ENCODE measurements at places on chromosomes 7 and 10. TPM values are rescaled to one million over a fixed set of nuclear protein-coding genes. Genes with fewer than 3 reads are reported as not detected.
A peak's percentile ranks its signal among the peaks of the same experiment; 100 is the strongest.

DNA sequence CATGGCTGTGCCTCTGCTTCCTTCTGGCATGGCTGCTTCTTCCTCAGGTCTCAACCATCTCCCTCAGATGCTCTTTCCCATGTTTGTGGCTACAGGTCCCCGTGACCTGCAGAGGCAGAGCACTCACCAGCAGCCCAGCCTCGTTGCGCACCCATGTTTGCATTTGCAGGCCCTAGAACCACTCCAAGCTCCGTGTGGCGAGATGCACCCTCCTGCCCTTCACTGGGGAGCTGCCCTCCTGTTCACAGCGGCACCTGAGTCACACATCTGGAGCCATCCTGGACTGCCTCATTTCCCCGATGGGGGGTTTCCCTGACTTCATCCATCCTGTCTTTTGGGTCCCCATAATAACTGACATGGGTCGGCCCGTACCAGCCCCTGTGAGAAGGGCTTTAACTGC, 35.9 kb downstream of the EGFR start:
- peak overlapping the region; percentile 69 for H3K27ac ChIP-seq
- no peaks in the 10 kb centered on the region for H3K36me3 ChIP-seq
- H3K27me3 ChIP-seq, result no peaks in the 10 kb centered on the region
- DNase-seq, result no peak
- no peak overlapping the region for H3K4me3 ChIP-seq
- no peaks in the 10 kb centered on the region for H3K4me1 ChIP-seq

- no peak for DNase-seq
- no peaks in the 10 kb centered on the region for H3K4me1 ChIP-seq
- no peak overlapping the region for H3K27ac ChIP-seq
- no peaks in the 10 kb centered on the region for H3K27me3 ChIP-seq
These were observed 255.3 kb downstream of the DNAJB9 start for GRCh38 chr7:108824840-108825580.

GRCh38 chr7:74217455-74218342, 7.9 kb downstream of the LAT2 start:
- no peak overlapping the region for H3K4me3 ChIP-seq
- H3K4me1 ChIP-seq, result no peaks in the 10 kb centered on the region
- no peak overlapping the region for H3K27ac ChIP-seq
- H3K36me3 ChIP-seq, result no peaks in the 10 kb centered on the region

DNA sequence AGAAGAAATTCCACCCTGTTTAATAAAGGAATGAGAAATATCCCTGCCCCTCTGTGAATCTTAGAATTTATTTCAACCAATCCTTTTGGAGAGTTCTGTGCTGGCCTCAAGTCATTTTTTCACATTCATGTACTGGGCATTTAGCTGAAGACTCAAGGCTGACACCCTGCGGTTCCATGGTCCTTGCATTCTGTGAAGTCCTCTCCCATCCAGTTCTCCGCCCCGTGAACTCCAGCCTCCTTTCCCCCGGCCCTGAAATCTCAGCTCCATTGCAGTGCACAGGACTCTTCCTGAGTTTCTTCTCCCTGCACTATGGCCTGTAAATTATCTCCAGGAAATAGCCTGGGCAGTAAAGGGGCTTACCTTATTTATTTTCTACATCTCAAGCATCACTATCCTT, 183.0 kb upstream of the KCND2 start:
- no peak for DNase-seq
- H3K27me3 ChIP-seq, result no peaks in the 10 kb centered on the region
- no peaks in the 10 kb centered on the region for H3K36me3 ChIP-seq
- H3K4me1 ChIP-seq, result no peaks in the 10 kb centered on the region
- no peak overlapping the region for H3K4me3 ChIP-seq

DNA sequence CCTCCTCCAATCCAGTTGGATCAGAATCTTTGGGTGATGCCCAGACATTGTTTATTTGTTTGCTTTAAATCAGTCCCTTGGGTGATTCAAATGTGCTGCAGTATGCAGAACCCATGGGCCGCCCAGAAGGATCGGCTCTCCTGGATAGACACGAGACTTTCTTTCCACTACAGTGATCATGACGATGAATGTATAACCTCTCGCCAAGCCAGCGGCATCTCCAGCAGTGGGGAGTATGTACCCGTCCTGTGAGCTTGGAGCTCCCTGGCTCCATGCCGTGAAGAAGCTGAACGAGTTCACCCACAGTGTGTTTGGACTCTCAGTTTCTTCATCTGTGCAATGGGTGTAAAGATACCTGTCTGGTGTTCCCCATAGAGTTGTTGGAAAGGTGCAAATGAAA, 162.3 kb downstream of the CAMK1D start:
- H3K27ac ChIP-seq, result no peak overlapping the region
- no peaks in the 10 kb centered on the region for H3K36me3 ChIP-seq
- H3K27me3 ChIP-seq, result no peaks in the 10 kb centered on the region
- H3K4me1 ChIP-seq, result peaks cover 5% of the 10 kb centered on the region
- H3K4me3 ChIP-seq, result no peak overlapping the region

GRCh38 chr10:7886056-7886455, 67.8 kb downstream of the TAF3 start:
- H3K4me3 ChIP-seq, result no peak overlapping the region
- H3K4me1 ChIP-seq, result peaks cover 5% of the 10 kb centered on the region
- no peak overlapping the region for H3K27ac ChIP-seq

GRCh38 chr10:127922206-127922605, 15.3 kb downstream of the PTPRE start:
- peak overlapping the region; percentile 48 for H3K27ac ChIP-seq
- H3K4me3 ChIP-seq, result no peak overlapping the region
- DNase-seq, result no peak
- no peaks in the 10 kb centered on the region for H3K36me3 ChIP-seq
- no peaks in the 10 kb centered on the region for H3K4me1 ChIP-seq
- H3K27me3 ChIP-seq, result no peaks in the 10 kb centered on the region

DNA sequence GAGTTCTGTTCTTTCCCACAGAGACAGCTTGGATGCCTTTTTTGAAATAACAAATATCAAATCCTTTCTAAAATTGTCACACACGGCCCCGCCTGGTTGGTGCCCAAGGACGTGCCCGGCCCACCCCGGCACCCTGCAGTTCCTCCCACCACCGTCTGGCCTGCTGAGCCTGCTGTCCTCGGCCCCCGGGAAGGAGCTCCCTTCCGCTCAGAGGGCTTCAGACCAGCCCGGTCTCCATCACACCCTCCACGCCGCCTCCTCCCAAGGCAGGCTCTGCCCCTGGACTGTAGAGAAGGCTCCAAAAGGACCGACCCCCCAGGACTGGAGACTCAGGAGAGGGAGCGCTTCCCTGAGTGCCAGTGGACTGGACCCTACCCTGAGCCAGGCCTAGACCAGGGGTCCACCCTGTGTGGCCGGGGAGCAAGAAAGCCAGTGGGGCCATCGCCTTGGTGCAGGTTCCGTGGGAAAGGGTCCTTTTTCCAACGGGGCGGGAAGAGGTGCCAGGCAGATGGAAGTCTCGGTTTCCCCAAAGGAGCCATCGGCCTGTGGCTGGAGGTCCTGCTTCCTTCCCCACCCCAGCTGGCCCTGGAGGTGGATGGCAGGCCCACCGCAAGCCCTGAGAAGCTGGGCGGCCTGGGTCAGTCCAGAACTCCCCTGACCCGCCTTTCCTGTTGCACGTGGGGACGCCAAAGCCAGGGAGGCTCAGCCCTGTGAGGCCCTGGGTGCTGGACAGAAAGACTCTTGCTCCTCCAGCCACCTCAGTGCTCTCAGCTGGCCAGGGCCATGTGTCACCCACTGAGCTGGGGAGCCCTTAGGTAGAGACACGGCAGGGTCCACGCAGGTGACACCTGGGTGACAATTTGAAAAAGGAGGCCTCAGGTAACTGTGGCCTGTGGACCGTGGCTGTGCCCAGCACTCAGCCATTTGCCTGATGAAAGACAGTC, 69.8 kb downstream of the PWWP2B start:
- DNase-seq, result no peak
- H3K4me3 ChIP-seq, result no peak overlapping the region
- no peaks in the 10 kb centered on the region for H3K36me3 ChIP-seq
- H3K4me1 ChIP-seq, result peaks cover 67% of the 10 kb centered on the region
- H3K27me3 ChIP-seq, result no peaks in the 10 kb centered on the region
- peak overlapping the region; percentile 91 for H3K27ac ChIP-seq

DNA sequence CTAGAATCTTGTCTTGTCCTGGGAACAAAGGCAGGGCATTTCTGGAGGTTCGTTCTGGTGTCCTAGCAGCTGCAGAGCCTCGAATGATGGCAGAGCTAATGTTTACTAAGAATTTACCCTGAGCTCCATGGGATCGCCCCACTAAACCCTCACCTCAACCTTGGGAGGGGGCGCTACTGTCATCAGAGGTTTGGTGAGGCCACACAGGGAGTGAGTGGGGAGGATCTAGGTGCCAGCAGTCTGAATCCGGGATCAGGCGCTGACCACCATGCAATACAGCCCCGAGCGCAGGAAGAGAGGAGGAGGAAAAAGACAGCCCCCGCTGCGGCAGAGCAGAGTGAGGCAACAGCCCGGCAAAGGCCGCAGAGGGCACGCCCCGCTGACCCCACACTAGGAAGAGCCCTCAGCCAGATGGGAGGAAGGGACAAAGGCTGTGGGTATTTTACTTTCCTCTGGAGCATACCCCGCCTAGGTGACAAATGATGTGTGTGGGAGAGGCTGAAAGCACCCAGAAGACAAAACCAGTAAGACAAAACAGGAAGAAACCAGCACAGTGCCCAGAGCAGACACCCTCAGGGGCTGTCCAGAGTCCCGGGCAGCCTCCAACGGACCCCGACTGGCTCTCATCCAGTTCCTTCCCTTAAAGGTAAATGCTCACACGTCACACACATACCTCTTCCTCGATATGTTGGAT, 103.5 kb downstream of the FAM53B start:
- H3K36me3 ChIP-seq, result no peaks in the 10 kb centered on the region
- H3K4me1 ChIP-seq, result peaks cover 33% of the 10 kb centered on the region
- no peak overlapping the region for H3K4me3 ChIP-seq
- no peaks in the 10 kb centered on the region for H3K27me3 ChIP-seq

The KAZALD1 gene
- total RNA-seq, result 13.1 TPM

DNA sequence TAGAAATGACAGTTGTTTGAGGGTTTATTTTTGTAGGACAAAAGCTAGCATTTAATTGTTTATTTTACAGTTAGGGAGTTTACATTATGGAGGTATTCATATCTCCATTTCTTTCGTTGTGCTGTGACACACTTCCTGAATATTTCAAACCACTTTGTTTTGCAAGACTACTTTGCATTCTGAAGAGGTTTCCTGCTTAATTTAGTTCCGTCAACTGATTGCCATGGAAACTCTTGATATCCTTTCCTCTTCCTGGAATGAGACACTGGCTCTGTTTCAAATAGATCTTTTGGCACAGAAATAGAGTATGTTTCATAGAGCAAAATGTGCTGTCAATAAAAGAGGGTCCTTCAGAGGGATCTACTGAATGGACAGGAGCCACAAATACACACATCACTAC, 159.5 kb upstream of the AGR3 start:
- DNase-seq, result no peak
- H3K4me3 ChIP-seq, result no peak overlapping the region
- H3K4me1 ChIP-seq, result peaks cover 28% of the 10 kb centered on the region
- H3K27me3 ChIP-seq, result no peaks in the 10 kb centered on the region
- H3K27ac ChIP-seq, result no peak overlapping the region
